ENCODE measurements at places on chromosomes 7 and 10.

- DNase-seq, result no peak
Observed at GRCh38 chr7:91784469-91784868, 96.0 kb downstream of the MTERF1 start.

DNA sequence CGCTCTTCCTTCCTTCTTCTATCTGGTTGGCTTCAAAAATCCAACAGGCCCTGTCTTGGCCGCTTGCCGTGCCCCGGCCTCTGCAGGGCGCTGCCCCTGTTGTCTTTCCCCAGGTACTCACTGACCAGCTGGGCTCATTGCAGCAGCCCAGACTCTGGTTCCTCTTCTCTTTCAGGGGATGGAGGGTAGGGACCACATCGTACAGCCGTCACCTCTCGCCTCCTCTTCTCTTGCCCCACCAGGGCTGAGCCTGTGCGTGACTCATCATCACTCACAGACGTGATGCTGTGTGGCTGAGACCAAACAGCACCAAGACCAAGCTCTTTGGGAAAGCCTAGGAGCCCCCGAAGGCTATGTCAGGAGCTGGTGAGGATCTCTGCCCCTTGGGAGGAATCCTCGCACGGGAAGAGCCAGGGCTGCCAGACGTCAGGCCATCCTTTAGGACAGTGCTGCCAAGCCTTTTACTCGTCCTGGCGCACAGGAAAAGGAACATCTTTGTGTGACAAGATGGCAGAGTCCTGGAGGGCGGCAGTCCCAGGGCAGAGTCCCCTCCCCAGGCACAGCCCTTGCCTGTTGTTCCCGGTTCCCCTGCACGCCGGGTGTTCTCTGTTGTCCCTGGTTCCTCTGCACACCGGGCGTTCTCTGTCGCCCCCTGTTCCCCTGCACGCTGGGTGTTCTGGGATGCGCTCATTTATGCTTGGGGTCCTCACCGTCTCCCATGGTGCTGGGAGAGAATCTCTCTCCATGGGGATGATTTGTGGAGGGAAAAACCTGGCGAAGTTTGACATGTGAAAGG, 188.5 kb upstream of the SHH start:
- no peak for DNase-seq

DNA sequence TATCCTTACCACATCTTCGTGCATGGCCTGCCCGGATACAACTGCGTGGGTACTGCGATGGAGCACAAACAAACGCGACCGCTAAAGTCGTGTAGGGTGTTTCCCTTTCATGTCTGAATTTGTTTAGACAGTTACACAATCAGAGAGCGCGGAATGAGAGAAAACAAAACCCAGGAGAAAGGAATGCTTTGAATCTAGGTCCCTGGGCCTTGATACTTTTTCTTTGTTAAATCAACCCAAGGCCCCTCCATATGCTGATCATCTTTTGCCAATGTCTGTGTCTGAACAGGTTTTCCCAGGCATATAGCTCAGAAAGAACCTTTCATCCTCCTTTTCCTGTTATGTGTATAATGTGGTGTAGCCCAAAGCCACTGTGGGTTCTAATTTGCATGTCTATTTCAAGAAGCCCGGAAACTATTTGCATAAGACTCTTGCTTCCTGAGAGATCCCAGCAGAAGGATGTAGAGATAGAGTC, 145.8 kb downstream of the FRMD4A start:
- DNase-seq, result no peak

GRCh38 chr7:47266799-47267198, 315.1 kb downstream of the TNS3 start:
- no peak for DNase-seq

DNA sequence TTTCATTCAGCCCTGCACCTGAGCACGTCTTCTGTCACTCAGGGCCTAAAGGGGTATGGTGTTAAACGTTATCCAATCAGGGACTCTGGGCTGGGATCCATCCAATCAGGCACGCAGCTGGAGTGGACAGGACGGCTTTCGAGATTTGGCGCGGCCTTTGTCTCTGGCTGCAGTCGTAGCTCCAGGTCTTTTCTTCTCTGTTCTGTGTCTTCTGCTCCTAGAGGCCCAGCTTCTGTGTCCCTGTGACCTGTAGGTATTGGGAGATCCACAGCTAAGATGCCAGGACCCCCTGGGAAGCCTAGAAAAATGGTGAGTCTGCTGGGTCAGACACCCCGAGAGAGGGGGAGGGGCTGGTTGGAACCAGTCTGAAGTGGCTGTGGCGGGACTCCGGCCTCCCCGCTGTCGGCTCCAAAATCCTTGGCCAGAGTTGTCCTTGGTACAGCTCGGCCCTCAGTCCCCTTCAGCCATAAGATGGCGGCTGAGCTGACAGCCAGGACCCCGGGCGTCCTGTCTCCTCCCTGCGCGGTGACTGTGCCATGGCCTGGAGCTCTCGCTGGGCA, 11.7 kb upstream of the ZNF680 start:
- no peak for DNase-seq

DNA sequence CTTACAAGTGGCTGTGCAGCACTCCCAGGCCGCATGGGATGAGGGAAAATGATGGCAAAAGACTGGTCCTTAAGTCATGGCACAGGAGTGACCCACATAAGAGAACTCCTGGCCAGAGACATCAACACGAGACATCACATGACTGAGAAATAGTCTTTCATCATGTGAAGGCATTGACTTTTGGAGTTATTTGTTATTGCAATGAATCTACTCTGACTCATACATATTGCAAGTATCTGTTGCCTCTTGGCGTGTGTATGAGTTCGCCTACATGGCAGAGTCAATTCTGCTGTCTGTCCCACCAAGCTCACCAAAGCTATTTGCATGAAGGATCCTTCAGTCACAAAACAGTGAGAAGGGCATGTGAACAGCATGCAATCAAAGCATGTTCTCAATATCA, 59.7 kb upstream of the HABP2 start:
- no peak for DNase-seq

- no peak for DNase-seq
Observed at GRCh38 chr7:47078241-47078640, 503.7 kb downstream of the TNS3 start.

- DNase-seq, result no peak
Observed at GRCh38 chr7:33596686-33597085, 308.7 kb upstream of the BMPER start.
